ENCODE measurements at places on chromosomes 6 and 20.
A peak's percentile ranks its signal among the peaks of the same experiment; 100 is the strongest.

DNA sequence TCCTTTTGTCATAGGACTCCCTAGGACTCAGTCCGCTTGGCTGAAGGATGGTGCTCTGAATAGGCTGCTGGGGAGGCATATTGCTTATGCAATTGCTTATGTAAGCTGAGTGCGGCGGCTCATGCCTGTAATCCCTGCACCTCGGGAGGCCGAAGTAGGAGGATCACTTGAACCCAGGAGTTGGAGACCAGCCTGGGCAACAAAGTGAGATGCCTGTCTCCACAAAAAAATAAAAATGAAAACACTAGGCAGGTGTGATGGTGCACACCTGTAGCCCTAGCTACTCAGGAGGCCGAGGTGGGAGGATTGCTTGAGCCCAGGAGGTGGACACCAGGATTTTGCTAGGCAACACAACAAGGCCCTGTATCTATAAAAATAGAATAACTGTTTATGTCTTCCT is 81.3 kb downstream of the EYA2 start:
- DNase-seq = no peak

- no peak for DNase-seq
These were observed 63.4 kb downstream of the ARID1B start for GRCh38 chr6:156840606-156841005.

DNA sequence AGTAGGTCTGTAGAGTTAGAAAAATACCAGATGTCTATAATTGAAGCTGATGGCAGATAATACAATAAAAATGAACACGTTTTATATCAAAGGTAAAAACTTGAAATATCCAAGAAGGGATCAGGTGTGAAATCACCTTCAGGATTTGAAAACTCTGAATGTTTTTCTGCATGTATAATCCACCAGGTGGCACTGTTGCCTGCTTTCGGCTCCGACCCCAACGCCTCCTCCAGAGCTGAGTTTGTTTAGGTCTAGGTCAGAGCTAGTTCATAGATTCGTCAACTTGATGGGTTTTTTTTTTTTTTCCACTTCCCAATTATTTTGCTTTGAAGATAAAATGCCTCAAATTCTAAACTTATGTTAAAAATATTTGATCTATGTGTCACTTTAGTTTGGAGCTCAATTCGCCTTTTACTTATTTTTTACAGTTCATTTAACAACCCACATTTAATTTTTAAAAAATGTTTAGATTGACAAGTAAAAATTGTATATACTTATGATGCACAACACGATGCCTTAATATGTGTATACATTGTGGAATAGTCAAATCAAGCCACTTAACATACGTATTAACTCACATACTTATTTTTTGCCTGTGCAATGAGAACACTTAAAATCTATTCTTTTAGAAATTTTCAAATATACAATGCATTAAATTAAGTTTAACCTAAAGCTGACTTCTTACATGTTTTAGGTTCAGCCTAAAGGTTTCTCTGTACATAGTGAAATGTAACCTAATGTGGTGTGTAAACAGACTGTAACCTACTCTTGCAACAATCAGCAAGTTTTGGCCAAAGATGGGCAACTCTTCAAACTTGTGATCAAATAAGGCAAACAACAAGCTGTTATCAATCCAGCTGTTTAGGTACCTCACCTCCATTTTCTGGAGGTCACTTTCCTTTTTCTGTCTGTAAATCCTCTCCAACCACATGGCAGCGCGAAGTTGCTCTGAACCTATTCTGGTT is 39.4 kb upstream of the ENPP4 start:
- DNase-seq = peak; percentile 16

DNA sequence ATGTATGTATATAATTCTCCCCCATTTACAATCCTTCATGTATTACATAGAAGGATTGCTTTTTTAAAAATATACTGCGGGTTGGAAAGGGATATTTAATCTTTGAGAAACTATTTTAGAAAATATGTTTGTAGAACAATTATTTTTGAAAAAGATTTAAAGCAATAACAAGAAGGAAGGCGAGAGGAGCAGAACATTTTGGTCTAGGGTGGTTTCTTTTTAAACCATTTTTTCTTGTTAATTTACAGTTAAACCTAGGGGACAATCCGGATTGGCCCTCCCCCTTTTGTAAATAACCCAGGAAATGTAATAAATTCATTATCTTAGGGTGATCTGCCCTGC is 3.6 kb downstream of the FOXC1 start:
- DNase-seq = no peak

DNA sequence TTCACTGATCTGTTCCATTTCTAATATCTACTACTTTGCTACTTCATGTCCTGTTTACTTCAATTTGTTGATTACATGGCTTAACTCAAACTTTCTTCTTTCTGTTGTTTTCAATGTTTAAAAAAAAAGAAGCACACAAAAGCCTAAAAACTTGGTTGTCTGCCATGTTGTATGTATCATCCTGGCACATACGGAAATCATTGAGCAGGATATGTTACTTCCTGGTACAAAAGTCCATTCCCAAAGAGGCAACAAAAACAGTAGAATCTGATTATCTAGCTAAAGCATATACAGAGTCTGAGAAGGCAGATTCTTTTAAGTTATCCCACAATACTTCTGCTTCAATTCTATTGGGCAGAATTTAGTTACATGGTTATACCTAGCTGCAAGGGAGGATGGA is 14.5 kb upstream of the COL12A1 start:
- DNase-seq = no peak

GRCh38 chr20:23362392-23363256 is 642 bp downstream of the GZF1 start:
- no peak for DNase-seq

- DNase-seq = peak; percentile 24
These were observed 8.1 kb downstream of the NEDD9 start for GRCh38 chr6:11224252-11224965.

GRCh38 chr20:22560817-22561216 is 23.6 kb downstream of the FOXA2 start:
- no peak for DNase-seq

DNA sequence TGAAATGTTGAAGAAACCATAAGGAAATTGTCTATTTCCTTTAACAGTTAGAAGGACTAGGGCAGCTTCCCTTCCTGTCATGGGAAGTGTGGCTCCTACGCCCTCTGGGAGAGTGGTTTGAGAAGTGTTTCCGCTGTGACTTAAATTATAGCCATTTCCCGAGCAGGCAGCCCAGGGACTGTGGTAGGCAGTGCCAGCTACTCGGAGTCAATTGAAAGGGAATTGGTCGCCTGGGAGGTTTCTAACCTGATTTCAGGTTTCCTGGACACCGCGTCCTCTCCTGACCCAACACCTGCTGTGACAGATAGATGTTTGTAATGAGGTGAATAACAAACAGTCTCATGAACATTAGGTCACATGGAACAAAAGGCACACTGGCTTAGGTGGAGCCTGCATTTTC is 256.1 kb upstream of the PLCB4 start:
- DNase-seq = no peak

GRCh38 chr6:39847221-39847620 is 55.0 kb downstream of the DAAM2 start:
- DNase-seq = no peak

GRCh38 chr6:135030056-135030473 is 24.6 kb downstream of the HBS1L start:
- no peak for DNase-seq

- DNase-seq = no peak
These were observed 116.0 kb downstream of the TRIM27 start for GRCh38 chr6:28807682-28808280.

DNA sequence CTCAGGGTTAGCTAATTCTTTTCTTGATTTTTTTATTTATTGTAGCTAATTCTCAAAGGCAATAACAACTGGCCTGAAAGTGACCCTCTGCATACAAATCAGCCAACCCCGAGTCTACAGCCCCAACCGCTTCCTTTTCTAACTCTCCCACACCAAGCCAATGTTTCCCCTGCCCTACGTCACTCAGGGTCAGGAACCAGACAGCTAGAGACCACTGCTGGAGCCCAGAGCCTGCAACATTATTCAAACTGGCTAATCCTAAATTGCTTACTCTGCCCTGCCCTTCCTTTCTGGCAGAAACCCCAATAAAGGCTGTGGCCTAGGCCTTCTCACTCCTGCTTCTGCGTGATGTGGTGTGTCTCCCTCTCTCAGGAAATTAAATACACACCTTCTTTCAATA is 320.7 kb downstream of the CBLN4 start:
- no peak for DNase-seq

DNA sequence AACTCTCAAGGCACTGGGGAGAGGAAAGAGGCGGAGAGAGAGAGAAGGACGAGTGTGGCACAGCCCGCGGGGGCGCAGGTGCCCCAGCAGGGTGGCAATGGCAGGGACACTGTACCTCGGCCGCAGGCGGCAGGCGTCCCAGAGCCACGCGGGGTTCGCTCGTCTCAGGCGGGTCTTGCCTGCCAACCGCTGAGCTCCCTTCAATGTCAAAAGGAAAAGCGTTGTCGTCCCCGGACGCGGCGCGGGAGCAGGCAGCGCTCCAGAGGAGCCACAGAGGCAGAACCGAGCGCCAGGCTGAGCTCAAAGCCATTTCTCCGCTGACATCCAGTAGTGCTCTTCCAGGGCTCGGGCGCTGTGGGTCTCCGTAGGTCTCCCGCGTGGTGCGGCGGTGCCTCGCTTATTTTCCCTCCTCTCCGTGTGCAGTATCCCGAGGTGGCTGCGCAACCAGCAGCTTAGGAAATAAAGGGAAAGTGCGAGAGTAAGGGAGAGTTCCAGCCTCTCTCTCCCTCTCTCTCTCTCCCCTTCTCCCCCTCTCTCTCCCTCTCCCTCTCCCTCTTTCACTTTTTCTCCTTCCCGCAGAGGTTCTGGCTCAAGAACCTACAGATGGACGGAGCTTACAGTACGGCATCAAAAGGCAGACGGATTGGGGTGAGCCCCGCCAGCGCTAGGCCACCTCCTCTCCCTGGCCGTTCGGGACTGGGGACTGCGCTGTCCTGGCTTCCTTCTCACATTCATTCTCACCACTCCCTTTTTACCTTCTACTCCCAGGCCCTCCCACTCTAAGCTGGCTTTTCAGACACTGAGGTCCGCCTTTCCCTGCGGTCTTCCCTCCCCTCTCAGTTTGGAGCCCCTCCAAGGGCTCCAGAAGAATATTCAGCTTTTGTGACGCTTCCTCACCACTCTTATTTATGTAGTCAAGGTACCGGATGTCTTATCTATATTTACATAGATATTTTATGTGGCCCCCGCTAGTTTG is at the start of gene LAMA4:
LAMA4 (minus strand) TSS at position 727 of the 976 bp plus-strand sequence; CDS start at position 310, 417 bp downstream.
- no peak for DNase-seq

DNA sequence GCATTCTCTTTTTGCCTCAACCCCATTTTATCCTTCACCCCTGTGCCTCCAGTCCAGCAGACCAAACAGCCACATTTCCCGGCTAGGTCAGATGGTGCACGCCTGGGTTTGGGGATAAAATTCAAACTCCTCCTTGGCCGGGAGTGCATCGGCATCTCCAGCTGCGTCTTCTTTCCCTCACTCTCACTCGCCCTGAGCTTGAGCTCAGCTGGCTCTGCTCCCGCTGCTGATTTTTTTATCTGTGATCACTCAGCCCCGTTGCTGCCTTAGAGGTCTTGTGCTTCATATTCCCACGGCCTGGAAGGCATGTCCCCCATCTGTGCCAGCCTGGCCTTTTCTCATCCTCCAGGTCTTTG is 6.8 kb upstream of the EZR start:
- no peak for DNase-seq

DNA sequence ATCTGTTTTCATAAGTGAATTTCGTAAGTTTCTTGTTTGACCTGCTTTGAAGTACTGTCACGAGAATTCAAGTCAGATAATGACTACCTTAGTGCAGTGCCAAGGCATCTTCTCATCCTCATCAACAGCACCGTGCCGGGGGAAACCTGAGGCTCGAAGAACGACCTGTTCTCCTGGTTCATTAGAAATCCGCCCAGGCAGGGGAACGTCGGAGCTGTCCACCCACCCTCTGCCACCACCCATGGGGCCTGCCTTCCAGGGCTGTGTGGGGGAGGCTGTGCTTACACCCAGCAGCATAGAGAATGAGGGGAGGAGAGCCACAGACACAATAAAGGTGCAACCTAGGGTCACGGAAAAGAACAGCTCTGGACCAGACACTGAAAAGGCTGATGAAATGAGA is 101.6 kb downstream of the RAMACL start:
- DNase-seq = no peak

GRCh38 chr6:125942672-125943527 is 13.7 kb upstream of the HINT3 start:
- no peak for DNase-seq

GRCh38 chr6:124978451-124979293 is 16.4 kb downstream of the RNF217 start:
- no peak for DNase-seq

GRCh38 chr6:29825848-29826247 is 1.8 kb upstream of the HLA-G start:
- no peak for DNase-seq

GRCh38 chr6:41191569-41191968 is 9.4 kb downstream of the TREML2 start:
- peak; percentile 21 for DNase-seq

DNA sequence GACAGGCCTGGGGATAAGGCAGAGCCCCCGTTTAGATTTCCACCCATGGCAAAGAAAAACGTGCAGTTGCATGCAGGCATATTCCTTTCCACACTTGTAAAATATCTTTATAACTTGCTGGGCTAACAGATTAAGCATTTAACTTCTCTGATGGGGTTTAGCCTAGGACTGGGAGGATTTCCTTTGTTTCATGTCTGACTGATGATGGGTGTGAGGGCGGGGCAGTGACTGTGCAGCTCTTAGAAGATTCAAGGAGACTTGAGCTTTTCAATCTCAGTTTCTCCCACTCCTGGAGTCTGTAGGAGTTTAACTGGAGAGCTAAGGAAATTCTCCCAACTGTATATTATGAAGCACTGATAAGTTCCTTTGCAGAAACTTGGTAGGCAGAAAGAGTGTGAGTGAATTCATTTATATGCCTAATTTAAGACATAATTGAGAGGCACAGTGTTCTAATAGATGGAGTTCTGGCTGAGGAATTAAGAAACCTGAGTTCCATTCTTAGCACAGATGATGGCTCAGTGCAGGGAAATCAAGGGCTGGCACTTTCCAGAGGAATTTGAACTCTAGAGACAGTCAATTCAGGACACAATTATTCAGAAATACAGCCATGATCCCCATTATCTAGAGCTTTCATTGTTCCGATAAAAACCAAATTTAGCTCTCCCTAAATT is 214.6 kb upstream of the CNR1 start:
- no peak for DNase-seq

- DNase-seq = no peak
These were observed 215.9 kb downstream of the ARHGAP18 start for GRCh38 chr6:129494099-129494498.

GRCh38 chr6:161951126-161951525 is 677.3 kb upstream of the AGPAT4 start:
- DNase-seq = no peak

DNA sequence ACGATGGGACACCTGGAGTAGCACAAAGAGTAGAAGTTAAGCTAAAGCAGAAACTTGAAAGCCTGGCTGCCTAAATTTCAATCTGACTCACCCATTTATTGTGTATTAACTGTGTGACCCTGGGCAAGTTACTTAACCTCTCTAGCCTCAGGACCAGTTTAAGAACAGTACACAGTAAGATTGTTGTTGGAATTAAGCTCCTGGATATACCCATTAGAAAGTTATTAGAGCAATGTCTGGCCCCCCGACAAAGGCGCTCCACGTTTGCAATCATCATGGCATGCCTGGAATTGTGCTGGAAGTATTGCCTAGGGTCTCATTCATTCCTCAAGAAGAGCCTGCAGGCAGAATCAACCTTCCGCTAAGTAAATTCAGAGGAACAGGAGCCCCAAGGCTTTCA is 1.4 kb downstream of the SDC4 start:
- no peak for DNase-seq

GRCh38 chr20:9919271-9920014 is 80.6 kb upstream of the PAK5 start:
- DNase-seq = no peak
